ENCODE measurements at places on chromosomes 12 and 14.

DNA sequence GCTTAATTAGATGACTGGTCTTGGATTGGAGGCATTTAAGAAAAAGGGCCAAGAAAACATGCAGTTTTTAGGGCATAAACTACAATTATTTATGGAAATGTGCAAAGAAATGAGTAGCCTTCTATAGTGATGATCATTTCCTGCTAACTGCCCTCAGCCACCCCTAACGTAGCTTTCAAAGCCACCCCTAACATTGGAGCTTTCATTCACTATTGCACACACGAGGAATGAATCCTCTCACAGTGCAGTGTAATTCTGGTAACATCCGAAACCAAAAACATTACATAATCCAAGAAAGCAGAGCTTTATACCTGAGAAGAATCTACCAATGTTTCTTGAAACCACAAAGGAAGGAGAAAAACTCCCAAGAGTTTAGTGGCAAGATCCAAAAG, 1003.6 kb downstream of the TMEM121 start:
- DNase-seq, result no peak

DNA sequence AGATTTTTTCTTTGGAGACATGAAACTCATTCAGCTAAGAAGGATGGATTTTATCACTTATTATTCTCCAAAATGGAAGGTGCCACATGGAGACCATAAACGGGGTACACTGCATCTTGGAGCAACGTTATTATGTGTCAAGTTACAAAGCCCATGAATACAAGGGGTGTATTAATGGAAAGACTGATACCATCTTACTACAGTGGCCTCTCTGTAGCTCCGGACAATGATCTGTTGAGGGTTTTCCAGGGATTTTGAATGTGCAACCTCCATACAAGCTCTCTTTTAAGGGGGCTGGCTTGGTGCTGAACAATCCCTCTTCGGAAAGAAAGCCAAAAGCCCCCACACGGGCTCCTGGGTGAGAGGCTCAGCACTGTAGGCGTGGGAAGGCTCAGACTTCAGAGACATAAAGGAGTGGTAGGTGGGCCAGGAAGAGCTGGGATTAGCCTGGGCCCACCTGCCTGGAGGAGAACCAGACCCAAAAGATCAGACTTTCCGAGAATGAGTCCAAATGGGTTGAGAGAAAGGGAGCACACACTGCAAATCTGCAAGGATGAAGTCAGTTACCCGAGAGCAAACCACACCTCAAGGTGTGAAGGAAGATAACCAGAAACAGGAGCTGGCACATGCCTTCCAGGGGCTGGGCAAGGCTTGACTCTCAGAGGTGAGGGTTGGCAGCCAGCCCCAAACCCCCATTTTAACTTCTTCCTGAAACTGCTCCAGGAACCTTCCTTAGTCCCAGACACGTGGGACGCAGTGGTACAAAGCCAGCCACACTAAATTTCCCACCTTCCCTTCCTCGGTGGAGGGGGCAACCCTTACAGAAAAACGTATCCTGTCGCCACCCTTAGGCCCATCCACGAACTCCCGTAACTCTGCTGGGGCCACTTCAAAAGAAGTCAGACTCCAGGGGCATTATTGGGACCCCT, 1.5 kb downstream of the VPS37B start:
- DNase-seq, result no peak

GRCh38 chr12:110913119-110914056, 7.0 kb downstream of the MYL2 start:
- DNase-seq, result peak; percentile 6

DNA sequence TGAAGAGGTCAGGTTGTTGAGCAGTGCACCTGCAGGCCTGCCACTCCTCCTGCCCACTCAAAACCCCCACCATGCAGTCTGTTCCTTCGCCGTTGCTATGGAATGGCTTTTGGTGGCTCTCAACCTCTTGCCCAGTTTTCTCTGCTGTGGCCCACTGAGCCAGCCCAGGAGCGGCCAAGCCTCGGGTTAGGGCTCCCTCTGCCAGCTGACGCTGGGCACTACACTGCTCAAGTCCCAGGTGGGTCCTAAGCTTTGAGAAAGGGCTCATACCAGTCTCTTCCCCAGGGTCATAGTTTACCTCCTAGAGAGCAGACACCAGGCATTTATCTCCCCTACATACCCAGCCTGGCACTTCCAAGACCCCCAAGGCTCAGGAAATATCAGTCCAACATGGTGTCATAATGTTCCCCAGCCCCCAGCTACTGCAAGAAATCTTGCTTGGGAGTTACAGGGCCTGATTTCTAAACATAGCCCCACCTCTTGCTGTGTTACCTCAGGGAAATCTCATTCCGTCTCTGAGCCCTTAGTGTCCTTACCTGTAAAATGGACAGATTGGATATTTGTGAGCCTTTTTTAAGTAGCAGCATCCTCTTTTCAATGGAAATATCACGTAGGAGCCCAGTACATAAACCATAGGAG, 59.4 kb downstream of the TSPAN11 start:
- no peak for DNase-seq

GRCh38 chr14:22472935-22473854, 115.8 kb downstream of the DAD1 start:
- peak; percentile 48 for DNase-seq

DNA sequence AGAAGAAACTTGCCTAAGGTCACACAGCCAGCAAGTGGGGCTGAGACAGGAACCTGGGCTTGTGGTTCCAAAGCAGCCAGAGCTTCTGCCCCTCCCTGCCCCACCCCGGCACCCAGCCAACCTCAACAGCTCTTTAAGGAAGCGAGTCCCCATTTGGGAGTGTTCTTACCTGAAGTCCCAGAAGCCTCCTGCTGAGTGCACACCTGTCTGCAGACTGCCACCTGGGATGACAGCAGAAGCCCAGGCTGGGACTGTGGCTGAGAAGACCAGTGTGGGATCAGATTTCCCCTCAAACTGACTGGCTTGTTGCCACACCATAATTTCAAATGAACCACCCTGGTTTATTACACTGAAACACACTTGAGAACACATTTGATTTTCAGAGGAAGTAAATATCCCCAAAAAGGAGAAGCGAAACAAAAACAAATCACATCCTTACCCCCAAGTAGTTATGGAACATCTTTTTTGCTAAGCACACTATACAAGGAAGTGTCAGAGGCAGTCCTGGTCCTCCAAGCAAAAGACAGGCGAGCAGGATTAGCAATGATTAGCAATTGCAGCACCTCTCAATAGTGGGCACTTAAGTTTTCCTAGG, 6.3 kb upstream of the RIN3 start:
- DNase-seq, result peak; percentile 14

DNA sequence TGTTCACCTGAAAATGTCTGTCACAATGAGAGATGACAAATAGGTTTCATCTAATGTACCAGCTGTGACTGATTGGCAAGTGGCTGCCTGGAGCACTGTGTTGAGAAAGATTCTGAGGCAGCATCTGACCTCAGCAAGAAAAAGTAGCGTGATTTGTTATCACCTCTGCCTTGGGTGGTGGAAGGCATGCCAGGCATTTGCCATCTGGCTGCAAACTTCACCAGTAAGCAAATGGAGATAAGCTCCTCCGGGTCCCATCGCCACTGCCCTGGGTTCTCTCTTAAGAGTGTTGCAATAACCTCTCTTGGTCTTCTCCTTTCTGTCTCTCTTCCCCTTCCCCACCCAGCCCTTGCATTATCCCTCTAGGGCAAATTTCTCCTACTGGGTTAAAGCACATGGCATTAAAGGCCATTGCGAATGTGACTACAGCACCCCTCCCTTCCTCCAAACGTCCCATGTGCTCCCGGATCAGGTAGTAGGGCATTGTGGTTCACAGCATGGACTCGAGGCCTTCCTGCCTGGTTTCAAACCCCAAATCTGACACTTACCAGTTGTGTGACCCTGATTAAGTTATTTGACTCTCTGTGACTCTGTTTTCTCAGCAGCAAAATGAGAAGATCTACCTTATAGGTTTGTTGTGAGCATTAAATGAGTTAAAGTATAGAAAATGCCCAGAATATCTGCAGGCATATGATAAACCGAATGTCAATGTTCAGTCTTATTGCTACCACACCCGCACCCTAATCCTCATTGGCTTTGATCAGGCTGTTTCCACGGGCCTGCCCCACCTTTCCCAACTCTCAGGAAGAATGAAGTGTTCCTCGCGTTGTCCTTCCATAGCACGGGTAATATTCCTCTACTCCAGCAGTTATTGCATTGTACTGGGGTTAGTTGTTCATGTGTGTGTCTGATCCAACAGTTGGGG, 8.2 kb upstream of the LGALS3 start:
- no peak for DNase-seq

- DNase-seq, result no peak
These were observed 51.8 kb upstream of the FBRSL1 start for GRCh38 chr12:132437943-132438700.

Data from CD4-positive, alpha-beta T cell treated with Interferon gamma for 1 hour (primary cell).